Daoy (cell line): ENCODE measurements at places on chromosomes 3 and 15.
A peak's percentile ranks its signal among the peaks of the same experiment; 100 is the strongest.

GRCh38 chr3:120753810-120754209 is 11.3 kb downstream of the GTF2E1 start:
- DNase-seq: no peak

- no peak for DNase-seq
These were observed 57.2 kb downstream of the IL16 start for GRCh38 chr15:81253846-81254245.

DNA sequence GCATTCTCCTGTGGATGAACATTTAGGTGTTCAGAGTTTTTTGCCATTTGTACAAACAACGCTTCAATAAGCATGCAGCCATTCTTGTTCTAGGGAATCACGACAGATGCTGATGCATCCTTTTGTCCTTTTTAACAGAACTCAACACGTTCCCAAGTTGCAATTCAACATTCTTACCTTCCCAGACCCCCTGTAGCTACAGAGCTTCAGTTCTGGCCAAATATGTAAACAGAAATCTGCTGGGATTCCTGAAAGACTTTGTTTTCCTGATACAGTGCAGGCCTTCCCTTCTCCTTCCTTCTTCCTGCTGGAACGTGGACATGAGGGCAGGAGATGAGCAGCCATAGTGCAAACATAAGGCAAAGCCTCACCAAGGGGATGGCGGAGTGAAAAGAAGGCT is 59.1 kb upstream of the SPATA12 start:
- DNase-seq: no peak

DNA sequence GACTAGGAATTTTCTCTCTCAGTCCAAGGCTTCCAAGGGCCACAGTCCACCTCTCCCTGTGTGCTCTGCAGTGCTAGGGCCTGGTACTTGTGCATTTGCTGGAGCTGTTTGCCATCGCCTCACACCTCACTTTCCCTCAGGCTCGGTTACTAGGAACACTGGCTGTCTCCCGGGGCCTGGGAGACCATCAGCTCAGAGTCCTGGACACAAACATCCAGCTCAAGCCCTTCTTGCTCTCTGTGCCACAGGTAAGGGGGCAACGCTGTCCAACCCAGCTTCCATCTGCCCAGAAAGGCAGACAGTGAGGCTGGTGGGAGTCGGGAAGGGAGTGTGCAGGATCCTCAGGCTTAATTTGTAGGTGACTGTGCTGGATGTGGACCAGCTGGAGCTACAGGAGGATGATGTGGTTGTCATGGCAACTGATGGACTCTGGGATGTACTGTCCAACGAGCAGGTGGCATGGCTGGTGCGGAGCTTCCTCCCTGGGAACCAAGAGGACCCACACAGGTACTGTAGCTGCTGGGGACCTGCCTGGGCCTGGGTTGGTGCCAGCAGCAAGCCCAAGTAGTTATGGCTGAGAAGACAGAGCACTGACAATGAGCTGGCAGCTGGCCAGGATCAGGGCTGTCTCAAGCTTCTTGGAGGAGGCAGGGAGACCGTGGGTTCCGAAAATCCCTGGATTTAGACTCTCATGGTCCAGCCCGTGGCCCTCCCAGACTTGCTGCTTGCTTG is 3.4 kb downstream of the PPM1M start:
- DNase-seq: no peak

DNA sequence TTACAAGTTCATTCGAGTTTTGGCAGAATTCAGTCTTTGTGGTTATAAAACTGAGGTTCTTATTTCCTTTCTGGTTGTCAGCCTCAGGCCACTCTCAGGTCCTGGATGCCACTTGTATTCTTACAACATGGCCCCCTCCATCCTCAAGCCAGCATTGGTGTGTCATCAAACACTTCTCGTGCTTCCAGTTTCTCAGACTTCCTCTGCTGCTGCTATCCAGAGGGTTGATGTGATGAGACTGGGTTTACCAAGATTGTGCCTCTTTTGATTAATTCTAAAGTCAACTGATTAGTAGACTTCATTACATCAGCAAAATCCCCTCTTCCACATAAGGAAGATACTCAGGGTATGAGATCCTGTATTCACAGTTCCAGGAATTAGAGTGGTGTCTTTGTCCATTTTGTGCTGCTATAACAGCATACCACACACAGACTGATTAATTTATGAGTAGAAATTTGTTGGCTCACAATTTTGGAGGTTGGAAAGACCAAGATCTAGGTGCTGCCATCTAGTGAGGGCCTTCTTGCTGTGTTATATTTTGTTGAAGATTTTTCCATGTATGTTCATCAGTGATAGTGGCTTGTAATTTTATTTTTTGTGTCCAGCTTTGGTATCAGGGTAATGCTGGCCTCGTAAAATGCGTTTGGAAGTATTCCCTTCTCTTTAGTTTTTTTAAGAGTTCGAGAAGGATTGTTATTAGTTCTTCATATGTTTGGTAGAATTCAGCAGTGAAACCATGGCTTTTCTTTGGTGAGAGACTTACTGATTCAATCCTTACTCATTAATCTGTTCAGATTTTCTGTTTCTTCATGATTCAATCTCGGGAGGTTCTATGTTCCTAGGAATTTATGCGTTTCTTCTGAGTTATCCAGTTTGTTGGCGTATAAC is 11.1 kb downstream of the LRCH3 start:
- DNase-seq: peak; percentile 28

- no peak for DNase-seq
These were observed 150.8 kb upstream of the BHLHE40 start for GRCh38 chr3:4828279-4829030.

DNA sequence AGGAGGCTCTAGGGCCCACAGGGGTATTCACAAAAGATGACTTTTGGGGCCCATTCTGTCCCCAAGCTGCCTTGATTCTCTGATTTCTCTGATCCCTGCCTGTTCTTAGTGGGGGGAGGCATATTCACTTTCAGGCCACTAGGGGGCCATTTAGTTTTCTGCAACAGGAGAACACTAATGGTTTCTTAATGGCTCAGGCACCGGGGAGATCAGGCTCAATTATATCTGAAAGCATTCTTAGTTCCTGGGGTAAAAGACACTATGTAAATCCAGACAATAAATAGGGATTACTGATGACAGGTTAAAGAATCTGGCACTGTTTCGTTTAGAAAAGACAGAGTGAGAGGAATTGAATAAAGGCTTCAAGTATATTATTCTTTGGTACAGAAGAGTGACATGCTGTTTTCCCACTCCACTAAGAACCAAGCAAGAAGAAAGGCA is 2.5 kb upstream of the INAFM2 start:
- peak; percentile 46 for DNase-seq

DNA sequence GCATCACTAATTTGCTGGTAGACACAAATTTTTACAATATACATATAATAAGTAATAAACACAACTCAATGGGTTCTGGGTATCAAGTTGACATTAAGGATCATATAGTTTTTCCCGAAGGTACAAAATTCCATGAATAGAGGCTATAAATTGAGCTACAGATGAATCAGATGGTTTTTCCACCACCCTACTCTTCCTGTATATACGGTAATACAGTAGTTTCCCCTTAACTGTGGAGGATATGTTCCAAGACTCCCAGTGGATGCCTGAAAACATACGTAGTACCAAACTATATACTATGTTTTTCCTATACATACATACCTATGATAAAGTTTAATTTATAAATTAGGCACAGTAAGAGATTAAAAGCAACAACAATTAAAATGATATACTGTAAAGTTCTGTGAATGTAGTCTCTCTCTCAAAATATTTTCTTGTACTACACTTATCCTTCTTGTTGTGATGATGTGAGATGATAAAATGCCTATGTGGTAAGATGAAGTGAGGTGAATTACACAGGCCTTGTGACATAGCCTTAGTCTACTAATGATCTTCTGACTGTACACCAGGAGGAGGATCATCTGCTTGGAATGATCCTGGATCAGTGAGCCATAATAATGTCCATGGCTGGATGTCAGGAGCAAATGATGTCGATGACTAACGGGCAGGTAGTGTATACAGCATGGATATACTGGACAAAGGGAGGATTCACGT is 116.7 kb downstream of the NR1I2 start:
- no peak for DNase-seq

DNA sequence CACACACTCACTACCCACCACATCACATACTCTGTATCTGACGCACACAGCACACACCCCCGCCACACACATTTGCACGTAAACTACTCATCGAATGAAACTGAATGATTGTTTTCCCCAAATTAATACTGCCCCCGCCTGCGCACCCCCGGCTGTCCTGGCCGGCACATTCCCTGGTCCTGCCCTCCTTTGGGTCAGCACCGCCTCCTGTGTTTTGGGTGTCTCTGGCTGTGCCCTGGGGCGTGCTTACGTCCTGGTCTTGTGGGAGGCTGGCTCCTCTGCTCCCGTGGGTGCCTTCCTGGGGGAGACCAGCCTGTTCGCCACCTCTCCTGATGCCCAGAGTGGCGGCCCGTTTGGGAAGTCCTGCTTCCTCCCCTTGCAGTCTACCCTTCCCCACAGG is 30.2 kb downstream of the APBA2 start:
- DNase-seq: no peak

DNA sequence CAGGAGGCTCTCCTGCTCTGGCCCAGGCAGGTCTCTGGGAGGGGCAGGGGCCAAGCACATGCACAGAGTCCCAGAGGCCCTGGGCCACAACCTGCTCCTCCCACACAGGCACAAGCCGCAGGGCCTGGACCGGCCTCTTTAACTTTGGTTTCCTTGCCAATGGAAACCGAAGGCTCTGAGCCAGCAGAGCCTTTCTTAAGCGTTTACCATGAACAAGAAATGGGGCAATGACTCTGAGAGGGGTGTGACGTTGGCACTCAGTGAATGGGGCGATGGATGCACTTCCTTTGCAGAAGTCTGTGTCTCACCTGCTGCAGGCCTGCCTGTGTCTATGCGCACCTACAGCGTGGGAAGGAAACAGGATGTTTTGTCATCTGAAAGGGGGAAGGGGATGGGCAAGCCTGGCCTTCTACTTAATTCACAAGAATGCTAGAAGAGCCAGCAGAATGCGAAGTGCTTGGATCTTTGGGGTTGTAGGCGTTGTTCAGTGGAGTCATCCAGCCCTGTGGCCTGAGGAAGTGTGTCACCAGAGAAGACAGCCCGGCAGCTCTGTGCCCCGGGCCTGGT is 41.8 kb downstream of the IFT122 start:
- no peak for DNase-seq

GRCh38 chr3:30622790-30623189 is 16.4 kb downstream of the TGFBR2 start:
- DNase-seq: no peak

DNA sequence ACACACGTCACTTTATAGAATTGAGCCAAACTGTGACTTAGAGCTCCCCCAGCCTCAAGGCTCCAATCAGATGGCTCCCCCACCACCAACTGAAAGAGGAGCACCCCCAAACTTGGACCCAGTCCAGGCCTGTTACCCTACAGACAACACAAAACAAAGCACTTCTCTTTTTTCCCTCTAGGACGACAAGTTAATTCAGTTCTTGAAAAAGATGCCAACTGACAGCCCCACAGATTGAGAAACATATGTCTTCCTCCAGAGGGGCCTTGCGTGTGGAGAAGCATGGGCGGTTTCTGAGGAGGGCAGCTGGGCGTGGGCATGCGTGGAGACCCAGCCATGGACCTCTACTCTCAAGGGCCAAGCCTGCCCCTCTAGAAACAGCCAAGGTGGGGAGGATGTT is 229.5 kb downstream of the SHQ1 start:
- no peak for DNase-seq

GRCh38 chr15:80777137-80777536 is 2.0 kb upstream of the CEMIP start:
- DNase-seq: peak; percentile 25

GRCh38 chr15:99556011-99556410 is 9.8 kb upstream of the MEF2A start:
- no peak for DNase-seq

DNA sequence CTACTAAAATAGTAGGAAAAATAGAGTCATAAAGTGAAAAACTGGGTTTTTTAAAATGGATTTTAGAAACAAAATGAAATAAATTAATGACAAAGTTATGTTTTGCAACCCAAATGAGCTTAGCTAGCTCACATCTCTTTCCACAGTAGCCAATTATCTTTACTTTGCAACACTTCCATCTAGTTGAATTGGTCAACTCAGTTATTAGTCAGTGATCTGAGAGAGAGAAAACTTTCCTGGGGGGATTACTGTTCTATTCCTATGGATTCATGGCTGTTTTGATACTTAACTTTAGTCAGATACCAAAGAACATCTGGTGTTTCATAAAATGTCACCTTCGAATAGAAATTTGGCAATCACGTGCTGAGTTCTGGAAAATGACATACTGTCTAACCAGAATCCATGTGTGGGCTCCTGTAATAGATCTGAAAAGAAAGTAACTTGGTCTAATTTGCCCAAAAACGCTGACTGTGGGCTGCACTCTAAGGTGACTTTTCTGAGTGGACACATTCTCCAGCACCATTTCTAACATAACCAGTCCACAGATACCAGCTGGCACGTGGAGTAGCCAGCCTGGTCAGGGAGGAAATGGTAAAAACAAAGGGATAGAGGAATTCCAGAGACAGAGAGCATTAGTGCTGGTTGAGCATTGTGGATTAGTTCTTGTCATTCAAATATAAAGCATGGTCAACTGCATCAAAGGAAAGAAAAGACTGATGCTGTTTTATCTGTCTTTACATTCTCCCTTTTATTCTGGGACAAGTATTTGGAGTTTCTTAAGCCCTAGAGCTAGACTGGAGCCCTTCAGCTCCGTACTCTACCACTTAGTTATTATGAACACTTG is 45.2 kb upstream of the CCDC80 start:
- DNase-seq: no peak

DNA sequence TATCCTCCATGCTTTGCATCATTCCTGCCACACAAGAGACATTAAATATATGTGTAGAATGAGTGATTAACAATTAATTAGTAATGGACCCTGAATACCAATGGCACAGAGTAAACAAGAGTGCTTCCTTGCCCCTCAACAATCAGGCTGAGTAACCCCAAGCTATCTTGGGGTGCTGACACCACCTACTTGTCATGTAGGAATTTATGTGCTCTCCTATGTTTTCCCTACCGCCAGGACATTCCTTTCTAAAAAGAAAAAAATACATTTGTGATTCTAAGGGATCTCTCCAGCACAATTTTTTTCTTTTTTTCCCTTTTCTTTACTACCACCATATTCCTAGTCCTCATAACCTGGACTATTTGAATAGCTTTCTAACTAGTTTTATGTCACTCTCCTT is 449.1 kb downstream of the MFSD1 start:
- DNase-seq: no peak

- DNase-seq: no peak
These were observed 180.4 kb upstream of the COL8A1 start for GRCh38 chr3:99458013-99458412.
